ENCODE measurements at places on chromosomes 1 and 21.

- peak; percentile 70 for DNase-seq
Observed at GRCh38 chr1:166489670-166490436, 323.1 kb upstream of the FAM78B start.

DNA sequence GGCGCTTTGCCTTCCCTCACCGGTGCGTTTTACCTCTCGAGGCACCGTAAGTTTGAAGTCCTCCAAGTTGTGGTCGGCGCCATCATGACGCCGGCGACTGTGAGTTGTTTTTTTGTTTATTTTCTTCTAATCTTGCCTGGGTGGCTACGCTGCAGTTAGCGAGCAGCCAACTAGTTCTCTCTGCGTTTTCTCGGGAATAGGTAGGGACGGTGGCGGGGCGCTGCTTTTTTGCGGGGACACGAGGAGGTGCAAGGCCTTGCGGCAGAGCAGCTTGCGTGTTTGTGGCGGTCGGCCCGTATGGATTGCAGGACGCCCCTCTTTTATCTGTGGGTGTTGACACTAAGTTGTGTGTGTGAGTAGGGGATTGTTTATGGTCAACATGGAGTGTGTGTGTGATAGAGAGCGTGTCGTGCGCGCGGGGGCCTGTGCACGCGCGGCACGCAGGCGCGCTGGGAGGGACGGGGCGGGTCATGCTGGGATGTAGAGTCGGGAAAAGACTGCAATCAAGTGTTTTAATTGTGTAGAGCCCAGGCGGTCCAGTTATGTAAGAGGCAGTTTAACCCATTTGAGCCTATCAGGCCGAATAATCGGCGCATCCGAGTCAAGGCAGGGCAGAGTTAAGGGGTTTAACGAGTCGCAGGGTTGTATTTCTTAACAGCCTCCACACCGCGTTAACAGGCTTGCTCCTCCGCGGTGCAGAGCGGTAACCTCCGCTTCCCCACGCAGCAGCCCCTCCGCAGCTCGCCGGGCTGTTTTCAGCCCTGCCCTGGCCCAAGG, 1.2 kb upstream of the NEGR1 start:
- peak; percentile 39 for DNase-seq

GRCh38 chr1:209309198-209309597, 274.3 kb upstream of the CAMK1G start:
- DNase-seq: no peak

GRCh38 chr1:5634893-5635292, 357.3 kb downstream of the NPHP4 start:
- DNase-seq: no peak

DNA sequence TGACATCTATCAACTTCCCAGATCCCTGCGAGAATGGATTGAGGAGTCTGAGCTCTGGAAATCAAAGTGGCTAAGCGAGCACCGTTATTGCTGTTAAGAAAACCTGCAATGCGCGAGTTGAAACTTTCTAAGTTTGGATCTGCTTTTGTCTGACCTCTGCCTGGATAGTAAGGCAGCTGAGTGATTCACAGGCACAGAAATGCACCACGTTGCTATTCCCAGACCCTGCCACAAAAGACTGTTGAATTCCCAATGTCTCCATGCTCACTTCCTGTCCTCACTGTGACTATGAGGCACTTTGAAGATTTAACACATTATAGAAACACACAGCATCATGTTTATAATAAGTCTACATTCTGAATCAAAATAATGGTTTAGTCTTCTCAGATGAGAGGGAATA, 27.1 kb upstream of the CNIH3 start:
- DNase-seq: no peak

DNA sequence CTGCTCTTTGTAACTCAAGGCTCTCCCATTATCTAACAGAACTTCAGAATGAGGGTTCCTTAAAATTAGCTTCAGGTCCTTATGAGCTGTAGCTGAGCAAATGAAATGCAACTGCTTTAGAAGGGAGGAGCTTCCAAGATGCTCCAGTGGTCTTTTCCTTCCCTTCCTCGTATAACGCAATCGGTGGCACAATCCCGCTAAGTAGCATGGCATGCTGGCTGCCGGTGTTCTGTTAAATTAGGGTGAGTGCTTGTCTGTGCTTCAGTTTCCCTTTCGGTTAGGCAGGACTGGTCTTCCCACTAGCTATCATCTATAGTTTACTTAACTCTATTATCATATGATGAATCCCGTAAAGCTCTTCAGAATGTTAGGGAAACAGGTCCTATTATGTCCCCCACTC, 917 bp downstream of the KIAA0040 start:
- no peak for DNase-seq

DNA sequence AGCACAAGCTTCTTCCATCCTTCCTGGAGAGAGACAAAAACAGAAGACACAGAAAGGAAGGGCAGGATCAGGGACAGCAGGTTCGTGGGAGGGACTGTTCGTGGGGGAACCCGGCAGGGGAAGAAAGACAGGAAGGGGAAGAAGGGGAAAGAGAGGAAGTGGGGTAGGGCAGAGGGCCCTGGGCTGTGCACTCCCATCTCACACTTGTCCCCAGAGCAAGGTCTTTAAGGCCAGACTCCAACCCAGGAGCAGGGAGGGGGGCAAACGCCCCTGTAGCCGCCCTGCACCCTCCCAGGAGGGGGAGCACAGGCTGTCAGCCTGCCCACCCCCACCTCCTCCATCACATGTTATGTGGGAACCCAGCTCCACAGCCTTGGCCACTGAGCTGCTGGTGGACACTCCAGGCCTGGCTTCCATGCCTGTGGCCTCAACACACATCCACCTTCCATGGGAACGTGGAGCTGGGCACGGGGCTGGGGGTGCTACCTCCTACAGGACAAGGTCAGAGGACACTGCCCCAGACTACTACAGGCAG, 9.3 kb downstream of the SLC19A1 start:
- no peak for DNase-seq

DNA sequence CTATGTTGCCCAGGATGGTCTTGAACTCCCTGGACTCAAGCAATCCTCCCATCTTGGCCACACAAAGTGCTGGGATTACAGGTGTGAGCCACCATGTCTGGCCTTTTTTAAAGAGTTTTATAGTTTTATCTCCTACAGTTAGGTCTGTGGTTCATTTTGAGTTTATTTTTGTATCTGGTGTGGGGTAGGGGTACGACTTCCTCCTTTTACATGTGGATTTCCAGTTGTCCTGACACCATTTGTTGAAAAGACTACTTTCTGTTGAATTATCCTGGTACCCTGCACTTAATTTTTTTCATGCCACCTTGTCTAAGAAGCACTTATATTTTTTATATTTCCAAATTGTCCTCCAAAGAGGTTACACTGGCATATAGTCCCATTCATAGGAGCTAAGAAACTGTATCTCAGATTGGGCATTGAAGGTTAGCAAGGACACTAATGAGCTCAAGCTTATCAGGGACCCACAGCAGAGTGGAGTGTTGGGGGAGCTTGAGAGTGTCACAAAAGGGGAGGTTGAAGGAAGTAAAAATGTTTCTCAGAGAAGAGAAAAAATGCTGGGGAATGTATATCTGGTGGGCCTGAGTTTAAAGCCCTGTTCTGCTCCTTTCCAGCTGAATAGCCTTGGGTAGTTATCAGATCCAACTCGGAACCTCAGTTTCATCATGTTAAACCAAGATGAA, 23.4 kb upstream of the MEF2D start:
- no peak for DNase-seq

- DNase-seq: no peak
Observed at GRCh38 chr1:6570987-6571386, 8.8 kb upstream of the ZBTB48 start.

GRCh38 chr1:113849072-113849471, 22.4 kb downstream of the PTPN22 start:
- DNase-seq: no peak

- no peak for DNase-seq
Observed at GRCh38 chr1:198102454-198102827, 54.4 kb upstream of the NEK7 start.

- DNase-seq: no peak
Observed at GRCh38 chr1:167158813-167159275, 61.8 kb upstream of the POU2F1 start.

DNA sequence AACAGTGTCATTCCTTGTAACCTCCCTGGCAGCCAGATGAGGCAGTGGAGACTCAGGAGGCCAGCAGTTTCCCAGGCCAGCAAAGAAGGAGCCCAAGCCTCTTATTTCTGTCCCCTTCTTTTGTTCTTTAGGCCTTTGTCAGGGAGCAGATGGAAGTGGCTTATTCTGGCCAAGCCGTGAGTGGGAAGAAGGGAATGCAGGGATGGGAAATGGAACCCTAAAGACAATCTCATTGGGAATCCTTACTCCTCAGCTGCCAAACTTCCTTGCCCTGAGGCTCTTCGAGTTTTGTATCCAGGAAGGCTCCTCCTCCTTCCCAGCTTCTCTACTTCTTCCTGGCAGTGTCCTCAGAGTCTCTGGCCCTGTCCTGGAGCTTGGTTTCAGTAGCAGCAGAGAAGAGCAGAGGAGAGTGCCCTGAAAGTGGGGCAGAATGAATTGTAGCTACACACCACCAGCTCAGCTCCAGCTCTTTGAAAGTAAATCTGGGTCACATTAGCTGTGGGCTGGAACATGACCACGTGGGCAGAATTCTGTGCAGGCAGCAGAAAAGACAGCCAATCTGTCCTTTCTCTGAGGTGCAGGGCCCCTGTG, 63.9 kb downstream of the NDUFS5 start:
- DNase-seq: no peak

GRCh38 chr1:117895482-117896114, 33.8 kb downstream of the GDAP2 start:
- peak; percentile 27 for DNase-seq

- no peak for DNase-seq
Observed at GRCh38 chr1:235632506-235633401, 16.8 kb downstream of the GNG4 start.

GRCh38 chr21:44503901-44504399, 36.0 kb downstream of the KRTAP10-1 start:
- no peak for DNase-seq

DNA sequence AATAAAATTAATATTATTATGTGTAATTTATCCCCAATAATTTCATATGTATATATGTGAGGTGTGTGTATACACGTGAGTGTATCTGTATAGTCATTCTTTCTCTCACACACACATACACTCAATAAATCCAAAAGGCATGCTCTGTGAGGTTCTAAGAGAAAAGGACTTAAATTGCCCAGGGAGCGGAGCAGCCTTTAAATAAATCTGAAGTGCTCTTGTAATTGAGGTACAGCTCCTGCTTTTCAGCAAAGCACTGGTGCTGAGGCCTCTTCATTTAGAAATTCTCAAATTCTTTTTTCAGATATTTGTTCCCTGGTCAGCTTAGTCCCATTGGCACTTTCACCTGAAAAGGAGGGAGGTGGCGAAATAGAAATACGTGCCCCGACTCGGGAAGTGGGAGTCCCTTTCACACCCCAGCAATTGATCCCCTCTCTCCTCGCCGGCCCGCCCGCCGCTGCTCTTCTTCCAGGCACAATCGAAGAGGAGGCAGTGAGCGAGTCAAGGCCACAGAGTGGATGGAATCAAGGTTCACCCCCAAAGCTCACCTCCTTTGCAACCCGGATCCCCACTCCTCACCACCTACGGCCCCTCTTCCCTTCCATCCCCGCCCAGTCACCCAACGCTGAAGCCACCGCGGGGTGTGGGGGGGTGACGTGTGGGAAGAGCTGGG, 944 bp downstream of the PLPPR5 start:
- DNase-seq: no peak

- no peak for DNase-seq
Observed at GRCh38 chr1:158646465-158646864, 40.0 kb downstream of the SPTA1 start.

- no peak for DNase-seq
Observed at GRCh38 chr1:36874271-36875060, 159.8 kb downstream of the GRIK3 start.

DNA sequence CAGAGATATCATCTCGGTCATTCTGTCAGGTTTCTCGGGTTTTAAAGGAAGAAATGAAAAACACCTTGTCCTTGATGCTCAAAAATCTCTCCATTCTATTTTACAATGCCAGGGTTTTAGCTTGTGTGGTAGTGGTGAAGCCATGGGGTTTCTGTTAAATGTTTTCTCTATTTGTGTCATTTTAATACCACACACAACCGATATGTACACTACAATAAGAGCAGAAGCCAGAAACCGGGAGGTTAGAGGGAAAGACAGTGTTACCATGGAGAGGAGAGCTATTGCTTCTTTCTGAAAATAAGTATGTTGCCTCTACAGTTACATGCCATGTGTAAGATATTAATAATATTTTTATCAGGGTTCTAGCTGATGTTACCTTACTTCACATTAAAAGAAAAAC, 2.8 kb downstream of the SLC35D1 start:
- no peak for DNase-seq

- no peak for DNase-seq
Observed at GRCh38 chr1:29691499-29691898, 455.2 kb downstream of the PTPRU start.

DNA sequence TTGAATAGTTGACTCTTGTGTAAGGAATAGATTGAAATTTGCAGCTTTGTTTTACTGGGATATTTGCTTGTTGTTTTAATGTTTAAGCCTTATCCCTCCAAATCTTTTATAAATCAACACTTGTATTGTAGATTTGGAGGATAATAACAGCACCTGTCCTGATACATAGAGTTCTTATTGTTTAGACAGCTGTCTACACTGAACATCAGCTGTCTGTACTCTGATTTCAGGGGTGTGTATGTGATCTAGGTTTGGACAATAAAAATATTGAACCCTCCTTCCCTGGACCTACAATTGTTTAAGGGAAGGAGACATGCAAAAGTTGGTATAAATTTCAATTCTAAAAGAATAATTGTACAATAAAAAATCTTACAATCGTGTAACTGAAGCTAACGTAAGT, 48.3 kb upstream of the DPH5 start:
- no peak for DNase-seq

- DNase-seq: no peak
Observed at GRCh38 chr1:118204648-118205047, 19.6 kb upstream of the SPAG17 start.

- DNase-seq: no peak
Observed at GRCh38 chr1:234862360-234862943, 252.5 kb upstream of the IRF2BP2 start.

DNA sequence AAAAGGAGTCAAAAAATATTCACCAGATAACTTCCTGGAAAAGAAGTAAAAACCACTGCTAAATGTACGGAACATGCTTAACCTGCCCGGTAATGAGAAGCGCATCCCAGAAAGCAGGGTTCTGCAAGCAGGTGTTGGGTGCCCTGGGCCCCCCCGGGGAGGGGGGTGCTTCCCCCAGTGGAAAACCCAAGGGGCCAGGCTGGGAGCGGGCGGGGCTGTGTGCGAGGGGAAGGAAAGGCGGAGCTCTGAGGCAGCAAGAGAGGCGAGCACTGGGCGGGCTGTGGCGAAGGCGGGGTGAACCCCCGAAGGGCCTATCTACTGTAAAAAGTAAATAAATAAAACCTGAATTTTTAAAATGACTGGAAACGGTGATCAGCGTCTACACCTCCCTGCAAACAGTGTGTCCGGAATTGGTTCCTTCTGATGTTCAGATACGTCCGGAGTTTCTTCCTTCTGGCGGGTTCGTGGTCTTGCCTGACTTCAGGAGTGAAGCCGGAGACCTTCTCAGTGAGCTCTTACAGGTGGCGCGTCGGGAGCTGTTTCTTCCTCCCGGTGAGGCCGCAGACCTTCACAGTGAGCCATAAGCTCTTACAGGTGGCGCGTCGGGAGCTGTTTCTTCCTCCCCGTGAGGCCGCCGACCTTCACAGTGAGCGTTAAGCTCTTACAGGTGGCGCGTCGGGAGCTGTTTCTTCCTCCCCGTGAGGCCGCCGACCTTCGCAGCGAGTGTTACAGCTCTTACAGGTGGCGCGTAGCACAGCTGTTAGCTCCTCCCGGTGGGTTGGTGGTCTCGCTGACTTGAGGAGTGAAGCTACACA, 13.4 kb downstream of the FTCD start:
- DNase-seq: no peak

Data from stimulated activated naive B cell treated with anti-CD40 and anti-IgM and Interleukin-4, amounts not matched to agents 10 μg/mL and 1 μg/mL and 100 μg/mL, for 72 hours (primary cell).